ENCODE measurements at places on chromosomes 12 and 14. TPM values are rescaled to one million over a fixed set of nuclear protein-coding genes. Genes with fewer than 3 reads are reported as not detected.

Gene RNASE1
- 99.6 TPM for total RNA-seq

Gene NEUROD4
- not detected for total RNA-seq

Gene RASSF8
- total RNA-seq, result 59.1 TPM

Gene USP44
- total RNA-seq, result 2.2 TPM

Gene HOTAIR
- total RNA-seq, result not detected

Gene SLC5A8
- total RNA-seq, result 0.76 TPM

Gene B4GALNT3
- 14.8 TPM for total RNA-seq

Gene MYF6
- not detected for total RNA-seq

Gene OR6C2
- total RNA-seq, result not detected
